ENCODE measurements at places on chromosomes 1 and 21. TPM values are rescaled to one million over a fixed set of nuclear protein-coding genes. Genes with fewer than 3 reads are reported as not detected.
A peak's percentile ranks its signal among the peaks of the same experiment; 100 is the strongest.

- no peaks in the 10 kb centered on the region for H3K36me3 ChIP-seq
- peak overlapping the region; percentile 94 for H3K4me3 ChIP-seq
- DNase-seq: no peak
- peak overlapping the region; percentile 63 for H3K27ac ChIP-seq
- H3K27me3 ChIP-seq: no peaks in the 10 kb centered on the region
Observed at GRCh38 chr1:109040627-109040988, 1.3 kb downstream of the WDR47 start.

- no peak overlapping the region for H3K4me3 ChIP-seq
- no peaks in the 10 kb centered on the region for H3K27me3 ChIP-seq
- DNase-seq: no peak
- H3K36me3 ChIP-seq: no peaks in the 10 kb centered on the region
- peaks cover 7% of the 10 kb centered on the region for H3K4me1 ChIP-seq
Observed at GRCh38 chr1:67126111-67126746, 8.5 kb downstream of the C1orf141 start.

DNA sequence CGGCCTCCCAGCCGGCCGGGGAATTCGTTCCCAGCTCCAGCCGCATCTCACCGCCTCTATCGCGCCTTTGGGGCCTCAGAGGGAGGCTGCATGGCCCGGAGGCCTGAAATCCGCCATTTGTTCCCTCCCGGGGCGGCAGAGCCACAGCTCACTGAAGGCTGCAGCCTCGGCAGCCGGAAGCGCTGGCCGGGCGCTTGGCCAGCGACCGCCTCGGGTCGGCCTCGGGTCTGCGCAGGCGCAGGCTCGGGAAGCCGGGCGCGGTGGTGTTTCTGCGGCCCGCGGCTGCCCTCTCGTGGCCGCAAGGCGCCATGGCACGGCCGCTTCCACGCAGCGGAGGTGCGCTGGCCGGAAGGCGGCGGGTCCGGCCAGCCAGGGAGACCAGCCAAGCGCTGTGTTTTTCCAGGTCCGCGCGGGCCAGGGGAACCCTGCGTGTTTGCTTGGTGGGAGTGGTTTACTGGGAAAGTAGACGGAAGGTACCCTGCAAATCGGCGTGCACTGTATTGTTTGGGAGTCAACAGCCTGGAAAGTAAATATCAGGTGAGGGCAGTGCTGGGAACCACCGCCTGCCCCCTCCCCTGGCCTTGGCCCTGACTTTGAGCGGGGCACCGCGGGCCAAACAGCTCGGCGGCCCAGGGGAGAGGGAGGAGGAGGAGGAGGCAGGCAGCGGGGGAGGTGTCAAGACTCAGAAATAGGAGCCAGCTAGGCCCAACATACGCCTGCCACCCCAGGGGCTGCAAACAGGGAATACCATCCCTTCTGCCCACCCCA lies 52.7 kb upstream of the CD34 start:
- peak overlapping the region; percentile 81 for H3K4me3 ChIP-seq
- peaks cover 44% of the 10 kb centered on the region for H3K27me3 ChIP-seq
- peak; percentile 86 for DNase-seq
- H3K27ac ChIP-seq: peak overlapping the region; percentile 67

DNA sequence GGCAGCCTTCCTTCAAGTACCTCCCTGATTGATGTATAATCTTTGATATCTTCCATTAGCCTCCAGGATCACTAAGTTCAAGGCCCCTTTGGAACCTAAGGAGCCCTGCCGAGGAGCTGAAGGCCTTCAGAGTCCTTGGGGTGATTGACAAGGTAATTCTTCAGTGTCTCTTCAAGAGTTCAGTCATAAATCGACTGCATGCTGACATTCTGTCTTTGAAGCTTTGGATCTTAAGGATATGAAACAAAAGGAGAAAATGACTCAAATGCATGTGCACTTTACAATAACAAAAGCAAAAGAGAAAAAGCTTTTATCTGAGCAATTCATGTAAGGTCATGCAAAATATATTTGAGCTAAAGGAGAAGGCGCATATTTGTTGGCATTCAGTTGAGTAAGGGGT lies 125.3 kb downstream of the RPS6KC1 start:
- DNase-seq: no peak
- H3K4me1 ChIP-seq: no peaks in the 10 kb centered on the region
- no peaks in the 10 kb centered on the region for H3K27me3 ChIP-seq
- H3K27ac ChIP-seq: no peak overlapping the region

- H3K27ac ChIP-seq: no peak overlapping the region
- H3K36me3 ChIP-seq: peaks cover 27% of the 10 kb centered on the region
- DNase-seq: no peak
- peaks cover 23% of the 10 kb centered on the region for H3K4me1 ChIP-seq
Observed at GRCh38 chr1:212622906-212623305, 14.3 kb downstream of the ATF3 start.

- peaks cover 56% of the 10 kb centered on the region for H3K4me1 ChIP-seq
- no peaks in the 10 kb centered on the region for H3K36me3 ChIP-seq
- H3K27ac ChIP-seq: peak overlapping the region; percentile 3
- no peak for DNase-seq
- no peaks in the 10 kb centered on the region for H3K27me3 ChIP-seq
- no peak overlapping the region for H3K4me3 ChIP-seq
Observed at GRCh38 chr1:25704267-25704691, 87.7 kb downstream of the MAN1C1 start.

The CLCA4 gene
- total RNA-seq: not detected

DNA sequence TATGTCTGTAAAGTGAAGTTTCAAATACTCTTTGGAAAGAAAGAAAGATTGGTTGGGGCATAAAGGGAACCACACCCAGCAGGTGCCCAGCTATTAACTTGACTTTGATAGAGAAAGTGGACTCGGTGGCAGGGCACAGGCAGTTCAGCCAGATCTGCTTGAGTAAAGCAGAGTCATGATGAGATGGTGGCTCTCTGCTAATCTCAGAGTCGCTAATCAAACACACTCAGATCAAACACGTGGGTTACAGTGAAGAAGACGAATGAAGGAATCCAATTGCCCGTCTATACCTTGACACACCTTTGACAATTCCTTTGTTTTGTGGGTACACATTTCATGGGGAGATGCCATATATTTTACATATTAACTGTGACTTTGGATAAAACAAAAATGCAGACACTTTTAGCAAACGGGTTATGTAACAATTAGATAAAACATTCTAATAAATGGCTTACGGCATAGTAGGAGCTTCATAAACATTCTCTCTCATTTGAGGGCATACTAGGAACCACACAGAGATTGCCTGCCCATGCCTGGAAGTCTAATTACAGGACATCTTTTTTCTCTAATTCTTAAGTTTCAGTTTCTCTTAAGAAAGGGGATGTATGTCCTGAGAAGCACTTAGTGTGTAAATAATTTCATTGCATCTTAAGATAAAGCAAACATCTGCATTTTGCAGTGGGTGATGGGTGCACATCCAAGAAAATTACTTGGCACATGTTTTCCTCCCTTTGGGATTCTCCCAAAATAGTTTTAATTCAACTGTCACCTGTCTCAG lies 7.2 kb downstream of the CBR1 start:
- no peaks in the 10 kb centered on the region for H3K27me3 ChIP-seq
- H3K4me3 ChIP-seq: no peak overlapping the region
- H3K36me3 ChIP-seq: peaks cover 8% of the 10 kb centered on the region
- H3K4me1 ChIP-seq: peaks cover 46% of the 10 kb centered on the region
- DNase-seq: no peak

DNA sequence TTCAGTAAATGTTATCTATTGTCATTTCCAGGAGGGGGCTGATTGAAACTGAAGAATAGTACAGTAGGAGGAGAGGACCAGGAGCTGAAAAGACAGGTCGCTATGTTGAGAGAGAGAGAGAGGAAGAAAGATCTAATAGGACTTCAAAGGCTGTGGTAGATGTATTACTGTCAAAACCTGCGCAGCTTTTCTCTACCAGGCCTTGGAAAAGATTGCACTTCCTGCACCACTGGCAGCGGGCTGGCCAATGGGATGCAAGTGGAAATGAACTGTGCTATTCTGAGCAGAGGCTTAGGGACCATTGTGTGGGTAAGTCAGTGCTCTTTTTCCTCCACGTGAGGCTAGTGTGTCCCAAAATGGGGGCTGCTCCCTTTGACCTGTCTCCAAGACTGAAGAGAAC lies 47.1 kb downstream of the MDM4 start:
- no peak for DNase-seq
- H3K27me3 ChIP-seq: no peaks in the 10 kb centered on the region
- peaks cover 62% of the 10 kb centered on the region for H3K4me1 ChIP-seq
- peak overlapping the region; percentile 80 for H3K27ac ChIP-seq
- H3K4me3 ChIP-seq: no peak overlapping the region
- H3K36me3 ChIP-seq: peaks cover 18% of the 10 kb centered on the region

DNA sequence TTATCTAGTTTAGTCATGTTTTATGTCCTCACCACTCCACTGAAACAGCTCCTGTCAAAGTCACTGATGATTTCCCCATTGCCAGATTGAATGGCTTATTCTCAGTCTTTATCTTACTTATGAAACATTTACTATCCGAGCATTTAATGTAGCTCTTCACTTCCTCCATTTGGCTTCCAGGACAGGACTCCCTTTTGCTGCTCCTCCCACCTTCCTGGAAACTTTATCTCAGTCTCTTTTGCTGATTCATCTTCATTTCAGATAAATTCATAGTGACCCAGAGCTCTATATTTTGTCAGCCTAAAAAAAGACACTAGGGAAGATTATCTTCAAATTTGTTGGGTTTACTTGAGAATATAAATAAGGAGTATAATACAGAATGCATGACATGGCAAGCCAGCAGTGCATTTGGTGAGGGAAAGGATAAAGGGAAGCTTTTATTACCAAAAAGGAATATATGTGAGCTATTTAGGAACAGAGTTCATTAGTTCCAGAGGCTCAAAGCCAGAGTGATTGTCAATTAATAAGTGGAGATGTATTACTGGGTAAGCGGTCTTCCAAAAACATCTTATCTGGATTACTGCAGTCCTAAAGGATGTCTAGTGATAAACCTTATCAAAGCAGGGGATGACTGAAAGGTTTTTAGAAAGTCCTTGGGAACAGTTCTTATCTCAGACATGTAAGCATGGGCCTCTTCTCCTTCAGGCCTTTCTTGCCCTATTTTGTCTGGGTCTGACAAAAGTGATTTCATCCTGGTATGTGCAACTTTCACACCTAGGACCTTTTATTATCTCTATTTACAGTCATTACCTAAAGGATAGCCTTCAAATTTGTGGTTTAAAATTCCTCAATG lies 25.6 kb downstream of the IL23R start:
- no peak overlapping the region for H3K27ac ChIP-seq
- DNase-seq: no peak
- peaks cover 1% of the 10 kb centered on the region for H3K36me3 ChIP-seq
- no peak overlapping the region for H3K4me3 ChIP-seq
- H3K27me3 ChIP-seq: peaks cover 3% of the 10 kb centered on the region

- H3K4me1 ChIP-seq: peaks cover 36% of the 10 kb centered on the region
- H3K36me3 ChIP-seq: peaks cover 11% of the 10 kb centered on the region
- no peaks in the 10 kb centered on the region for H3K27me3 ChIP-seq
- peak overlapping the region; percentile 46 for H3K4me3 ChIP-seq
Observed at GRCh38 chr1:158998037-158998780, 11.5 kb upstream of the IFI16 start.

The SON gene
- total RNA-seq: 271 TPM

The CD1B gene
- total RNA-seq: not detected

DNA sequence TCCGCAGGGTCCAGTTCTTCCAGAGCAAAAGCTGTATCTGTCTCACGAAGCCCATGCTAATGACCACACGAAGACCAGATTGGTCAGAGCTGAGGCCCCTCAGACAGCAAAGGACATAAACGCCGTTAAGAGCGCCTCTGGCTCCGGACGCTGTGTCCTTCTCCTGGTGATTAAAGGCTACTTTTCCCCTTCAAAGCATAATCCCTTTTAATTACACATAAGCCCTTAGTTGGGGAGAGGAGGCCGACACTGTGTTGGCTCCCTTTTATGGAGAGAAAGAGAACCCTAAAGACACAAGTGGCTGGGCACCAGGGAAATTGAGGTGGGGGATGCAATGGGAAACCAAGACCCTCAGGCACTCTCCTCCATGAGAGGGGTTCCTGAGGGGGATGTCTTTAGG lies at the start of gene ABCA4:
Gene ABCA4, minus strand, starts transcription at position 158 of the 400 bp plus-strand sequence. Its CDS starts 103 bp downstream, at position 55.
- H3K4me3 ChIP-seq: no peak within 1 kb of the TSS
- H3K27ac ChIP-seq: no peak within 1 kb of the TSS
- H3K36me3 ChIP-seq: no peaks in the 10 kb centered on the region

GRCh38 chr1:156112276-156113137 lies 2.0 kb upstream of the LMNA start:
- H3K36me3 ChIP-seq: peaks cover 8% of the 10 kb centered on the region
- H3K27ac ChIP-seq: no peak overlapping the region
- H3K27me3 ChIP-seq: peaks cover 20% of the 10 kb centered on the region
- peaks cover 46% of the 10 kb centered on the region for H3K4me1 ChIP-seq
- no peak overlapping the region for H3K4me3 ChIP-seq

DNA sequence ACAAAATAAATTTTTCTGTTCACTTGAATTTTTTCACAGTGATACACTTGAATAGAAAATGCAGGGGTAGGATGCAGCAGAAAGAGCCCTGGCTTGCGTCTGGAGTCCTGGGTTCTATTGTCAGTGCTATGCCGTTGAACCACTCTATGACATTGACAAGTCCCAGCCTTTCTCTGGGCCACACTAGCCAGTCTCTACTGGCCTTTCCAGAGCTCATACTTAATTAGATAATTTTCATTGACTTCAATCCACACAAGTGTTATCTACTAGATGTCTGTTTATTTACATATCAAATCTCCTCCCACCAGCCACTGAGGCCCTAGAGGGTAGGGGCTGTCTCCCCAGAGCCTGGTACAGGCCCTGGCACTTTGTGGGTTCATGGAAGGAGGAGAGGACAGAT lies 15.5 kb upstream of the CELA3B start:
- DNase-seq: no peak
- H3K36me3 ChIP-seq: no peaks in the 10 kb centered on the region
- H3K4me1 ChIP-seq: peaks cover 36% of the 10 kb centered on the region
- H3K4me3 ChIP-seq: no peak overlapping the region

- H3K4me3 ChIP-seq: no peak overlapping the region
- no peak for DNase-seq
- H3K27me3 ChIP-seq: peaks cover 21% of the 10 kb centered on the region
- H3K27ac ChIP-seq: no peak overlapping the region
Observed at GRCh38 chr21:29242201-29242600, 56.5 kb upstream of the BACH1 start.

GRCh38 chr1:58548371-58548770 lies 1.8 kb upstream of the OMA1 start:
- no peak overlapping the region for H3K4me3 ChIP-seq
- peaks cover 6% of the 10 kb centered on the region for H3K27me3 ChIP-seq
- no peak for DNase-seq
- peaks cover 24% of the 10 kb centered on the region for H3K4me1 ChIP-seq

DNA sequence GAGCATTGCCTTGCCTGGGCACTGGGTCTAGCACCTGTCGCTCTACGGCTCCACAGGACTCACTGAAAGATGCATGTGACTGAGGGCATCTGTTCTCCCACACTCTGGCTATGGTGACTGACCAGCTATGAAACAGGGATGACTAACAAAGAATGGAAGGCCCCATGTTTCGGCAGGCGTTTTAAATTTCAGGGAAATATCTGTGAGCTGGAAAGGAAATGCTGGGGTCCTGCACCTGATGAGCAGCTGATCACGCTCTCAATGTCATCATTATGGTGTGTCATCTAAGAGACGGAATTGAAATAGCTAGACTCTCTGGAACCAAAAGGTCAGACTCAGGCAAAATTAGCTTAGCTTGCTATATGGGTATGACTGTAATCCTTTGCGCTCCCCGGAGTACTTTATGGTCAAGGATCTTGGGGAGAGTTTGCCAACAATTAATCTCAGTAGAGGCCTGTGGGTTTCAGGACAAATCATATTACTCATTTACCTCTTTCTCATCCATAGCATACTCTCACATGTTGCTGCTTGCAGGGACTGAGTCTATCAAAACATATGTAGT lies 24.5 kb upstream of the PALMD start:
- H3K36me3 ChIP-seq: no peaks in the 10 kb centered on the region
- no peak overlapping the region for H3K4me3 ChIP-seq
- H3K27me3 ChIP-seq: no peaks in the 10 kb centered on the region
- H3K4me1 ChIP-seq: no peaks in the 10 kb centered on the region
- no peak for DNase-seq

The KANK4 gene
- total RNA-seq: not detected

Measured in activated T-cell treated with anti-CD3 and anti-CD28 coated beads, Interleukin-2, amount 50 U/mL, for 72 hours (primary cell).